ENCODE measurements at places on chromosomes 5 and 9.

GRCh38 chr5:59000211-59000610, 417.3 kb downstream of the RAB3C start:
- no peak for DNase-seq

DNA sequence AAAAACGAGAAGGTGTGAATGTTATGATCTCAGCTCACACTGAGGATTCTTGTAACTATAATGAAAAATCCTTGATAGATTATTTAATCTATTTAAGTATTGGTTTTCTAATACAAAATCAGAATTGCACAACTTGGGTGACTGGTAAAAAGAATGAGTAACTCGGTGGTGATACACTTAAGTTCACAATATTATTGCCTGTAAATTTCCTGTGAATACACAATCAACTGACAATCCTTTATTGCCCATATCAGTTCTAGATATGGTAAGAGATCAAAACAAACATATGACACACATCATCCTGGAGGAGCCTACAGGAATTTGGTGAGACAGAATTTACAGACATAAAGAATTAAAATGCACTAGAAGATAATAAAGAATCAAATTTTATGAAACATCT, 14.1 kb upstream of the LURAP1L start:
- no peak for DNase-seq

- no peak for DNase-seq
Measured at GRCh38 chr5:131773805-131774204, 23.0 kb downstream of the FNIP1 start.

DNA sequence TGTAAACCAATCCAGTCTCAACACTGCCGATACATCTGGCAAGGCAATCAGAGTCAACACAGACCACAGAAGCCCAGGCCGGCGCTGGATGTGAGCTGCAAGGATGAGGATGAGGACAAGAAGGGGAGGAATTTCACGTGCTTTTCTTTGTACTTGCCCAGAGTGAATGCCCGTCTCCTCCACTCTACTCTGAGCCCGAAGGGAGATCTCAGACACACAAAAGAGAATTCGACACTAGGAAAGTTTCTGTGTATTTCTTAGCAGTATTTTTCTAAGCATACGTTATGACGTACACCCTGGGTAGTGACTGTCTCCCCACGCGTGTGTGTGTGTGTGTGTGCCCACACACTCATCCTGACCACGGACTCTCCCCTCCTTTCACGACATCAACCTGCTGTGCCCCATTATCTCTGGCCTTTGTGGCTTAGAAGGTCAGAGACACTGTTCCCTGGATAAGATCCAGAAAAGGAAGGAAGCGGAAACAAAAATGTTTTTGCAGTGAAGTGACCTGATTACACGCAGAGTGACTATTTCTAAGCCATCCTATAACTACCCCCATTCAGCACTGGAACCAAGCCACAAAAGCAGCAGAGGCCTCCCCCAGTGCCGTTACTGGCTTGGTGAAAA, 227.3 kb upstream of the DAPK1 start:
- no peak for DNase-seq

DNA sequence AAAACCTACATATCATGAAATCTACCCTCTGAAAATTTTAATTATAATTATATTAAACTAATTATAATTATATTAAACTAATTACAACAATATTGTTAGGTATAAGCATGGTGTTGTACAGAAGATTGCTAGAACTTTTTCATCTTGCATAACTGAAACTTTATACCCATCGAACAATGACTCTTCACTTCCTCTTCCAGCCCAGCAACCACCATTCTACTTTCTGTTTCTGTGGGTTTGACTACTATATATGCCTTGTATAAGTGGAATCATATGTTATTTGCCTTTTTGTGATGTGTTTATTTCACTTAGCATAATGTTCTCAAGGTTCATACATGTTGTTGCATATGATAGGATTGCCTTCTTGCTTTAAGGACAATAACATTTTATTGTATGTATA, 274.2 kb upstream of the CCNH start:
- DNase-seq = no peak
